Renal cortical epithelial cell (primary cell): ENCODE measurements at places on chromosomes 12 and 14. TPM values are rescaled to one million over a fixed set of nuclear protein-coding genes. Genes with fewer than 3 reads are reported as not detected.

DCAF5 gene
- total RNA-seq: 12.2 and 30.8 TPM in 2 replicates

TAS2R30 gene
- total RNA-seq: 0.52 and 8.6 TPM in 2 replicates

CD4 gene
- total RNA-seq: 0.10 TPM in 1 of 2 replicates, not detected in the other

SLC22A17 gene
- total RNA-seq: 1.2 and 33.0 TPM in 2 replicates

FSCB gene
- total RNA-seq: 0.10 TPM in 1 of 2 replicates, not detected in the other

NTS gene
- not detected in 2 replicates for total RNA-seq

DNA sequence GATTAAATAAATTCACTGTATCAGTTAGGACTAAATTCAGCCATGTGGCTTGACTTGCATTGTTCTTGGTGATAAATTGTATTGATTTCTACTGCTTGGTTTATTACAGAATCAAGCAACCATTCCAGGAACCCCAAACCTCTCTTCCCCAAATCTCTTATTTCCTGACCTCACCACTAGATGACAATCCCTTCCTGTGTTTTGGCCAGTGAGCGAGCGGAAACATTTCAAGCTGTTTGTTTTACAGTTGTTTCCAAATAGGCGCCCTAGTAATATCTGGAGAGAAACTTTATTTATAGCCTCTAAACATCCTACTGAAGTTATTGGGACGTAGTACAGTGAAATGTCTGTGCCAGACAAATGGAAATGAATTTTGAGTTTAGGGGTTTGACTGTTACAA is 161.1 kb downstream of the SNAPC1 start:
- no peak for DNase-seq

DNA sequence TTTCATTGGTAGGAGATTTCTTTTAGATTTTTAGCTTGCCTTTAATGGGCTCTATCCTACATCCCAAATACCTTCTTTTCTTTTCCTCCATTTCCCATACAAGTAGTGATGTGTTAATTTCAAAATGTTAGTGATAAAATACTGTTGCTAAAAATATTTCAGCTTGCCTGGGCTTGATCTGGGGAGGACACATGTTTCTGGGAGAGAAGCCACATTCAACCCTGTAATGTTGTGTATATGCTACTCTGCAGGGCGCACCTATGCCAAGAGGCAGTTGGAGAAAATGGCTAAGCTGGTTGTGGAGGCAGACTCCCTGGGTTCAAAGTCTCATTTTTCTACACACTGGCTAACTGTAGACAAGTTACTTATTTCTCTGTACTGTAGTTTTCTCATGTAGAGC is 26.3 kb downstream of the FLRT2 start:
- DNase-seq: no peak

DNA sequence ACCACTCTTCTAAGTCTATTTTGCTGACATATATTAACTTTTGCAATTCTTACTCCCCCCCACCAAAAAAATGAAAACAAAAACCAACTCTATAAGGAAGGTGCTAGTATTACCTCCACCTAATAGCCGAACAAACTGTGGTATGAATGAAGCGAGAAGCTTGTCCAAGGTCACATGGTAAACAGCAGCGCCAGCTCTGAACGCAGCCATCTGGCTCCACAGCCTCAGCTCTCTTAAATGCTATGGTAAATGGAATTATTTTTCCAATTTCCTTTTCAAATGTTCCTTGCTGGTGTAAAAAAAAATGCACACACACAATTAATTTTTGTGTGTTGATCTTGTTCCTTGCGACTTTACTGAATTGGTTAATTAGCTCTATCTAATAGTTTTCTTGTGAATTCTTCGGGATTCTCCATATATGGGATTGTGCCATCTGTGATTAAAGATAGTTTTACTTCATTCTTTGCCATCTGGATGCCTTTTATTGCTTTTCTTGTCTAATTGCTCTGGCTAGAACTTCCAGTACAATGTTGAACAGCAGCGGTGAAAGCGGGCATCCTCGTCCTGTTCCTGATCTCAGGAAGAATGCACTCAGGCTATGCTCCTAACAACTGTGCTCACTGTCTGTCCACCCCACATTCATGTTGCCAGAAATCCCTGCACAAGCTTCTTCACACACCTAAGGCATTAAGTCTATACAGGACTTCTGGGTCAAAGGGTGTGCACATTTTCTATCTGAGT is 10.7 kb upstream of the C12orf76 start:
- no peak for DNase-seq

DNA sequence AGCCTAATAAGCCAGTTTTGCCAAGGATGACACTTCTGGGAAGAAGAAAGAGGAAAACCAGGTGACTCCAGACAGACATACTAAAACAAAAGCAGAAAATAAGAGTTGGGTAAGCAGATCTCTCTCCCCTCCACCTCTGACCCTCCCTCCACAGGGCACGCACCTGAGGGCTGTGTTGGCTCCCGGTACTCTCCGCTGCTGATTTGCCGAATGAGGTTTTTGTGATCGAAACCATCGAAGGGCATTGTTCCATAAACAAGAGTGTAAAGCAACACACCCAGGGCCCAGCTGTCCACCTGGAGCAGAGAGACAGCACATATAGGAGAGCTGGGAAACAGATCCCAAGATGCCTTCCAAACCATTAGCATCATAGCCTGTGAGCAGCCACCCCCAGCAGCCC is 68.1 kb downstream of the NUAK1 start:
- DNase-seq: no peak

GRCh38 chr14:100898935-100899883 is 4.3 kb downstream of the RTL1 start:
- no peak for DNase-seq

- DNase-seq: no peak
These were observed 29.1 kb upstream of the DEGS2 start for GRCh38 chr14:100188392-100189030.

GRCh38 chr12:19140381-19141236 is 11.1 kb downstream of the PLEKHA5 start:
- peak; percentile 77 for DNase-seq

GRCh38 chr14:90642244-90642717 is 173.9 kb downstream of the TTC7B start:
- peak; percentile 91 for DNase-seq

DNA sequence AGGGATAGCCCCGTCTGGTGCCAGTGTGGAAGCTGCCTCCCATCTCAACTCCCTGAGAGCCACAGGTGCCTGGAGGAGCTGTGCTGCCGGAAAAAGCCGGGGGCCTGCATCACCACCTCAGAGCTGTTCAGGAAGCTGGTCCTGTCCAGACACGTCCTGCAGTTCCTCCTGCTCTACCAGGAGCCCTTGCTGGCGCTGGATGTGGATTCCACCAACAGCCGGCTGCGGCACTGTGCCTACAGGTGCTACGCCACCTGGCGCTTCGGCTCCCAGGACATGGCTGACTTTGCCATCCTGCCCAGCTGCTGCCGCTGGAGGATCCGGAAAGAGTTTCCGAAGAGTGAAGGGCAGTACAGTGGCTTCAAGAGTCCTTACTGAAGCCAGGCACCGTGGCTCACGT is 25.5 kb upstream of the P2RX4 start:
- DNase-seq: no peak

- no peak for DNase-seq
These were observed 27.1 kb downstream of the ATP6V1D start for GRCh38 chr14:67332468-67332867.

- no peak for DNase-seq
These were observed 60.7 kb downstream of the SSPN start for GRCh38 chr12:26255893-26256645.

DNA sequence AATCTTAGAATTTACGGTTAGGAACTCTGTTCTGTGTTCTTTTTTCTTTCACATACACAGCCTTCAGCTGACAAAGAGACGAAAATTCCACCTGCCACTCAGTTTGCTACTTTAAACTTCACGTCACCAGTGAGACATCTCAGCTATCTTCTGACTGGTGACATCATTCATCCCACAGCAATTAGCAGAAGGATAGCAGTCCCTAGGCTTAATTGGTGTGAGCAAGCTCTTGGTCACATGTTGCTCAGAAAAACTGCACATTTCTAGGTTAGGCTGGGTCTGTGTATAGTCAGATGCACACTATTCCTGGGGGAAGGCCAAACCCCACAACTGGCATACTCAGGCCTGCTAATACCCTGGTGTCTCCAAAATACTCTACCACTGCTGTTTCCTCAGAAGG is 23.9 kb downstream of the SLC7A7 start:
- DNase-seq: peak; percentile 84

DNA sequence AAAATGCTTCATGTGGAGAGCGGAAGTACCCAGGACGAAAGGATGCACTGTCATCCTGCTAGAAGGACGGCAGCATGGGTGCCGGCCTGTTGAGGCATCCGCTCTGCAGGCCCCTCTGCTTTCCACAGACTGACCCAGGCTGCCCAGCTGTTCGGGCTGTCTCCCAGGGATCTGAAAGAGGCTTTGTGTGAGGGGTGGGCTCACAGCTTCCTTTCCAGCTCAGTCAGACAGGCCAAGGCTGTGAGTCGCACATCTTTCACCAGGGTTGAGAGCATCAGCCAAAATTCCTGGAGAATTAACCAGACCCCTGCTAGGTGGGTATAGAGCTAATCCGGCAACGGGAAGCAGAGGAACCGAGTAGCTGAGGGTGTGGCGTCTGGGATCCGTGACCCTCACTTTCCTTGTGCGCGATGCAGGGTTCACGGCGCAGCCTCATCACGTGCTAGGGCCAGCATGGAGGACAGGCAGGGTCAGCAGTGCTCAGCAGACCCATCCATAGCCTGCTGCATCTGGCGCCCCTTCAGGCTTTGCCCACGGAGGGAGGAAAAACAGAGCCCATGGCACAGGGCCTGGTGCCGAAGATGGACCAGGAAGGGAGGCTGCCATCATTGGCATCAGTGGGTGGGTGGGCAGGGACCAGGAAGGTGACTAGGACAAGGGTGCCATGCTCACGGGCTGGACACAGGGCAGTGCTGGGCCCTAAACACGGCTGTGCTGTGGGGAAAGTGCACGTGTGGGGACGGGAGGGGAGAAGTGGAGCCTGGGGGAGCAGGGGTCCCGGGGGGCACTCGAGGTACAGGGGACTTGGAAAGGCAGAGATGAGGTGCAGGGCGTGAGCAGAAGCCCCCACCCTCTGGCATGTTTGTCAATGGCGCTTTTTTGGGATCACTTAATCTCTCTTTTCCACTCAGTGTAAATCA is 9.2 kb upstream of the SIVA1 start:
- DNase-seq: no peak

- no peak for DNase-seq
These were observed 13.7 kb upstream of the VPS37B start for GRCh38 chr12:122909442-122910288.

DNA sequence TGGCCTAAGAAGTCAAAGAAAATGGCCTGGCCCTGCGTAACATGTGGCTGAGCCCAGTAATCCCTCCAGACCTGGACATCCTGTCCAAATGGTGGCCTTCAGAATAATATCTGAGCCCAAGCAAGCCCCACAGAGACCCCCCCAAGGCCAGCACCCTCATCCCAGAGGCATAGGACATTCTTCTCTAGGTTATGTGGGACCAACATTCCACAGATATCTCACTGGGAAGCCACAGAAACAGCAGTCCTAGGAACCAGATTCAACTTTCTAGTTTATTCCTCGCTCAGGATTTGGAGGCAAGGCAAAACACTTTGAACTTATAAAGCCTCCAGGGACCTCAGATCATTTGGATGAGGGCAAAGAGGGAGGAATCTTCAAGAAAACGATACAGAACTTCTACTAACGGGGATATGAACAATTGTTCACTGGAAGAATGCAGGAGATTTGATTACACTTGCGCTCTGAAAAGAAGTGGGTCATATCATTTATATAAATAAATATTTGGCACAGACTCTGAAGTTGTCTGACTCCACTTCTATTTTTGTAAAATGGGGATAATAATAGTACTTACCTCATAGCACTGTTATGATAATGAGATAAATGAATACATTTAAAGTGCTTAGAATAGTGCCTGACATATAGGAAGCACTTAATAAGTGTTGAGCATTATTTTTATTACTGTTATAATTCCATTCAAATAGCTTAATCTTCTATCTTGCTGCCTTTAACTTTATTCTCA is 171.5 kb downstream of the NUAK1 start:
- no peak for DNase-seq

DNA sequence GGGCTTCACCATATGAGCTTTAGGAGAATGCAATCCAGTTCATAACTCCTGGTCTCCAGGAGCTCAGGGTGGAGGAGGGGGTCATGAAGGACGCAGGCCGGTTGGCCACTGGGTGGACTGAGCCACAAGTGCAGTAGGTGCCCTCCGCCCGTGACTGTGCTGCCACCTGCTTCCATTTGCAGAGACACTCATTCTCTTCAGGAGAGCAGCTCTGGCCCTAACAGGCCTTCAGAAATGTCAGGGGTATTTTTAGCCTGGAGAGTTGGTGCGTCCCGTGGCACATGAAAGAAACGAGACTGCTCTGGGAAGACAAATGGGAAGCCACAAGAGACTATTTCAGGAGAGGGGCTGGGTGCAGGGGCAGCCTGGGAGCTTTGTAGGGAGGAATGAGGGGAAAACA is 74.6 kb upstream of the MYL2 start:
- no peak for DNase-seq

- no peak for DNase-seq
These were observed 27.0 kb upstream of the TMEM260 start for GRCh38 chr14:56552615-56553014.

DNA sequence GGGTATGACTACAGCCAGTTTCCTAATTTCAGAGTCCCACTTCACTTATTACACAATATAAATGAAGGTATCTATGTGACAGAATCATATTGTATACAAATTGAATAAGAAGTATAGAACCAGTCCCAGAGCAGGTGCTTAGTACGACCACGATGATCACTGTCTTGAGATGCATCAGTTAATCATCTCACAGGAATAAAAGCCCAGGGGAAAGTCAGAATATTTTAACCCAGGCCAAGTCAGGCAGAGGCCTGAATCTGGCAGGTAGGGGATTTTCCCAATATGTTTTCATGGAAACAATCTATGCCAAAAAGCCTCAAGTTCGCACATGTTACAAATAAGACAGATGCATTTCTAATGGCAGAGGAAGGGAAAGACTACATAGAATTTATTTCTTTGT is 758.4 kb downstream of the BCL11B start:
- DNase-seq: no peak

DNA sequence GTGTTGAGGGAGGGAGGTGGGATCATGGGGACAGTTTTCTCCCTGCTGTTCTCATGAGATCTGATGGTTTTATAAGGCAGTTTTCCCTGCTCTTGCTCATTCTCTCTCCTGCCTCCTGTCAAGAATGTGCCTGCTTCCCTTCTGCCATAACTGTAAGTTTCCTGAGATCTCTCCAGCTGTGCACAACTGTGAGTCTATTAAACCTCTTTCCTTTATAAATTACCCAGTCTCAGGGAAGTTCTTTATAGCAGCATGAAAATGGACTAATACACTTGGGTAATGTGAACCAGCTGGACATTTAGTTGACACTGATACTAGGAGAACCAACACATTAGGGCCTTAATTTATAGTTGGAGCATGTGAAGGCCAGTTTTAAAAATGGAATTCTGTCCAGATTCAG is 12.4 kb upstream of the CCDC91 start:
- DNase-seq: no peak

- no peak for DNase-seq
These were observed 341.7 kb downstream of the TMEM121 start for GRCh38 chr14:105867961-105868599.

GRCh38 chr14:104577426-104577825 is 2.1 kb upstream of the C14orf180 start:
- DNase-seq: no peak
